Stimulated activated CD8-positive, alpha-beta memory T cell treated with anti-CD3 and anti-CD28 coated beads, Interleukin-15, amount 100 ng/mL, for 4 hours (primary cell): ENCODE measurements at places on chromosomes 2 and 18.

GRCh38 chr18:73201940-73202339 lies 334.2 kb upstream of the NETO1 start:
- no peak for DNase-seq

DNA sequence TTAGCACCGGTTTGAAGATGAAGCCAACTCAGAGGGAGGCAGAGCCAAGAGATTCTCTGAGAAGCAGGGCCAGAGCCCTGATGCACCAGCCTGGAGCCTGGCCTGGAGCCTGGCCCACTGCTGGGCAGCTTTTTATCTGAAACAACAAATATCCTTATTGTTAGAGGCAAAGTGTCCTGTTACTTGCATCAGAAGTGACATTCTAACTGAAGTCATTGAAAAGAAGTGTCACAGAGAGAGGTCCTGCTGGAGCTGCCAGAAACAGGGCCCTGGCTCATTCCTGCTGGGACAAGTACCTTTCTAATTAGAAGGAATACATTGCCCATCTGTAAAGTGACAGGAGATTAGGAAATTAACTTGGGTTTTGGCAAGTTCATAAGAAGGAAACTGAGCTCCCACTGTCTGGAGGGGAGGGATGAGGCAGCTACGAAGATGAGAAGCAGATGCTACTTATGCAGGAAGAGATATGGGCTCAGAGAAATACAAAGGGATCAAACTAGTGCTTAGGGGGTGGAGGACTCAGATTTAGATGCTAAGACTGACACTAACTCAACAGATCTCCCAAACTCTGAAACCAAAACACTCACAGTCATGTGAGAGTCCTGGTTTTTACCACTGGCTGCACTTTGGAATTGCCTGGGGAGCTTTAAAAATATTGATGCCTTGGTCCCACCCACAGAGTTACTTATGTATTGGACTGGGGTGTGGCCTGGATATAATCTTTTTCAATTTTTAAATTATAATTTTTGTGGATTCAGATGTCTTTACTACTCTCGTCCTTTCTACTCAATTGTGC lies 11.0 kb upstream of the HK2 start:
- DNase-seq, result no peak

DNA sequence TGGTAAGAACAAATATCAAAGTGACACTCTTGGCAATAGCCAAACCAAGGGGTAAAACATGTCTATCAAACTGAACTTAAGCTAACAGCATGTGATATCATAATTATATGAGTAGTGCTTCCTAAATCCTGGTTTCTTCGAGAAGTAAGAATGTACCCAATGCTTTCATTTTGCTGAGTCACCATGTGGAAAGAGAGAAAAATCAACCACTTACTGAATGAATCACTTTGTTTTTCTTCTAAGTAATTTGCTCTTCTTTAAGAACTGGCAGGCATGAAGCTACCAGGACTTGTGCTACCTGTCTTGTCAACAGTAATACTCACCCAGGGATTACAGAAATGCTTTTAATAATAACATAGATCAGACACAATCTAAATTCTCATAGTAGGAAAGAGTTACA lies 19.0 kb upstream of the DUSP19 start:
- no peak for DNase-seq

- DNase-seq, result no peak
Measured at GRCh38 chr2:134035605-134036370, 218.1 kb upstream of the MGAT5 start.

GRCh38 chr2:191556463-191556862 lies 121.5 kb upstream of the NABP1 start:
- no peak for DNase-seq

DNA sequence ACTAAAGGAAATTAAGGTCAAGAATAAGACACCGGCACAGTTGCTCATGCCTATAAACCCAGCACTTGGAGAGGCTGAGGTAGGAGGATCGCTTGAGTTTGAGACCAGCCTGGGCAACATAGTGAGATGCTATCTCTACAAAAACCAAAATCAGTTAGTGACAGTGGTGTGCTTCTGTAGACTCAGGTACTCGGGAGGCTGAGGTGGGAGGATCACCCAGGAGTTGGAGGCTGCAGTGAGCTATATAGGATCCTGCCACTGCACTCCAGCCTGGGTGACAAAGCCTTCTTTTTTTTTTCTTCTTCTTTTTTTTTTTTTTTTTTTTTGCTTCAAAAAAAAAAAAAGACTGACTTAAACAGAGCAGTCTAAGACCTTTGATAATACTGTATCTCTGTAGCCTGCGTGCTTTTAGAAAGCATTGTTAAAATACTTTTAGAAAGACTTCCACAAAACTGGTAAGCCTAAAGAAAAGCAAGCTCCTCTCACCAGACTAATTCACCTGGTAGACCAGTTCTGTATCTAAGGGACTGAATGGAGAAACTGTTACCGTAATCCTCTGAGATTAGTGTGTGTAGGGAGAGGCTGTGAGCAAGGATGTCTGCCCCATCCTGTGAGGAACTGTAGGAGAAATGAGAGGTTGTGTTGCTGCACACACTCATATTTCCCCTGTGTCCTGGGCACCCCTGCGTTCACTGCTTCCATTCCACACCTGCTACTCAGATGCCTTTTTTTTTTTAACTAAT lies 10.8 kb downstream of the RAB12 start:
- no peak for DNase-seq

GRCh38 chr2:60371681-60372080 lies 181.8 kb downstream of the BCL11A start:
- no peak for DNase-seq

DNA sequence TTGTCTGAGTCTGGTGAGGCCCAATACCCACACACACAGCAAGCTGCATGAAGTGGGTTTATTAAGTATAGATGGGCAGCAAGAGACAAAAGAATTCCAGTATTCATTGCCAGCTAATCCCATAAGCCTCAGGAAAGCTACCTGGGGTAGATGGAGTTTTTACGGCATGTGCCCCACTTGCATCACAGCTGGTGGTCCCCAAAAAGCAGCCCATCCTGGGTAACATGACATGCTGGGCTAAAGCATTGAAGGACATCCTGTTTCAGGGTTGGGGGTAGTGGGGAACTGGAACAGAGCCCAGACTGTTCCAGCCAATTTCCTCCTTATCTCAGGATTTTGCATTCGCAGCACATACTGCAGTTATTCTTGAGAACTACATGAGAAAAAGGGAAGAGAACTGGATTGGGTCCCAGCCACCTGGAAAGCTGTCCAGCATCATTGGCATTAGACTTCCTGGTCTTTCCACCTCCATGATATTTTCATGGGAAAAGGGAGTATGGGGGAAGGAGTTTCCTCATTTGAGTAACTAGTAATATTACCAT lies 240.1 kb upstream of the MMADHC start:
- DNase-seq, result no peak

DNA sequence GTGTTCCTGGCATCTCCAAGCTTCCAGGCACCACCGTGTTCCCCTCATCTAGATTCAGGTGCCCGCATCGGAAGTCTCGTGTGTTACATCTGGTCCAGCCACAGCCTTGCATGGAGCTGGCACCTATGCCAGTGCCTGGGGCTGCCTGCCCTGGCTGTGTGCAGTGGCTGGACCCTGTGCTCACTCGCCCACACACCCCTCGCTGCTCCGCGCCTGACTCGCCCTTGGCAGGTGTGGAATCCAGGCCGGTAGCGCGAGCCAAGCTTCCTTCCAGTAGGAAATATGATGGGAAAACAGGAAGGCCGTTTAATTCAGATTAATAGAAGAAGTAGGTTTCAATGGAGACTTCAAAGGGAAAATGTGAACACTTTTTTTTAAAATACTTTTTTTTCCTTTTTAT lies 78.0 kb downstream of the PTPN4 start:
- DNase-seq, result no peak

- no peak for DNase-seq
Measured at GRCh38 chr2:235594041-235594440, 100.2 kb downstream of the AGAP1 start.

DNA sequence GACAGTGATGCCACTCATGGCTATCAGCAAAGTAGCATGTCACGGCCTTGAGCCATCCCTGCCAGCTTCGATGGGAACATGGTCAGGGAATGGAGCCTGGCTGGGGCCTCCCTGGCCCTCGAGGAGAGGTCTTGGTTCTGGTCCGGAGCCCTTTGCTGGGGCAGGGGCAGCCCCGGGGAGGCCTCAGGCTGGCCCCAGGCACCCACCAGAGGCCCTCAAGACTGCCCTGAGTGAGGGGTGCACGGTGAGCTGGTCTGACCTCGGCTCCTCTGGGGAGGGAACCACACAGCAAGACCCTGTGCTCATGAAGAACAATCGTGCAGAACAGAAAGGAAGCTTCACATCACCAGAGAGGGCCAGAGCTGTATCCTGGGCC lies 75.2 kb upstream of the OTOS start:
- DNase-seq, result no peak

- no peak for DNase-seq
Measured at GRCh38 chr2:186835628-186836027, 13.3 kb downstream of the ZSWIM2 start.

DNA sequence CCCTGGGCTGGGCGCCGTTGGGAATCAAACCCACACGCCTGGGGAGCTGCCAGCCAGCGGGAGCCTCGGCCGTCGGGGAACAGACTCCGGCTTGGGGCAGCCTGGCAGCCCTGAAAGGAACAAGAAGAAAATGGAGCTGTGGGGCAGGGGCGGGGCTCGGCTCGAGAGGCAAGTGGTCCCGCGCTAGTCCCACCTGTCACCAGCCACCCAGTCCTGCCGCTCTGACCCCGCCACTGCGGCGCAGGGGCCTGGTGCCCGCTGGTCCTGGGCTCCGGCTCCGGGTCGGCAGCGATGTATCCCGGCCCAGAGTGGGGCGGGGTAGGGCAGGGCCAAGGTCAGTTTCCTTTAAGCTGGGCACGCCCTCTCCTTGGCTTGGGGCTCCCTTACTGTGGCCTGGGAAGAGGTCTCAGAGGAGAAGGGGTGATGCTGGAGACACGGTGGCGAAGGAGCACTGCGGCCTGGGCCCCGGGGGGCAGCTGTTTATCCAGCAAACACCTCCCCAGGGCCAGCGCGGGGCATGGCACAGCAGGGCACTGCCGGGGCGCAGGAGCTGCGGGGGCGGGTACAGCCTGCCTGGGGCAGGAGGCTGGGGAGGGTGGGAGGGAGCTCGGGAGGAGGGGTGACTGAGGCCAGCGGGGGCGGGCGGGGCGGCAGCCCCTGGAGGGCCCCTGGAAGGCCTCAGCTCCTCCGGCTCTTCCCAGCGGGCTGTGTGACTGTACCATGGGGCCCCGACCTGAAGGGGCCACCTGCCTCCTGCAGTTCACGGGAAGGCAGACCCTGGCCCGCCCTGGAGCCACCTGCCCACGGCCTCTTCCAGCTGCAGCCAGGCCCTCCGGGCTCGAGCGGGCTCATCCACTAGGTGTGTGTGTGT lies 15.6 kb downstream of the ODC1 start:
- no peak for DNase-seq

GRCh38 chr2:239878686-239879085 lies 146.5 kb downstream of the NDUFA10 start:
- DNase-seq, result no peak

GRCh38 chr2:224448236-224448635 lies 46.3 kb upstream of the FAM124B start:
- DNase-seq, result no peak

GRCh38 chr2:240561325-240561971 lies 1.3 kb downstream of the DUSP28 start:
- DNase-seq, result no peak

- DNase-seq, result no peak
Measured at GRCh38 chr2:134368009-134368817, 114.3 kb downstream of the MGAT5 start.

DNA sequence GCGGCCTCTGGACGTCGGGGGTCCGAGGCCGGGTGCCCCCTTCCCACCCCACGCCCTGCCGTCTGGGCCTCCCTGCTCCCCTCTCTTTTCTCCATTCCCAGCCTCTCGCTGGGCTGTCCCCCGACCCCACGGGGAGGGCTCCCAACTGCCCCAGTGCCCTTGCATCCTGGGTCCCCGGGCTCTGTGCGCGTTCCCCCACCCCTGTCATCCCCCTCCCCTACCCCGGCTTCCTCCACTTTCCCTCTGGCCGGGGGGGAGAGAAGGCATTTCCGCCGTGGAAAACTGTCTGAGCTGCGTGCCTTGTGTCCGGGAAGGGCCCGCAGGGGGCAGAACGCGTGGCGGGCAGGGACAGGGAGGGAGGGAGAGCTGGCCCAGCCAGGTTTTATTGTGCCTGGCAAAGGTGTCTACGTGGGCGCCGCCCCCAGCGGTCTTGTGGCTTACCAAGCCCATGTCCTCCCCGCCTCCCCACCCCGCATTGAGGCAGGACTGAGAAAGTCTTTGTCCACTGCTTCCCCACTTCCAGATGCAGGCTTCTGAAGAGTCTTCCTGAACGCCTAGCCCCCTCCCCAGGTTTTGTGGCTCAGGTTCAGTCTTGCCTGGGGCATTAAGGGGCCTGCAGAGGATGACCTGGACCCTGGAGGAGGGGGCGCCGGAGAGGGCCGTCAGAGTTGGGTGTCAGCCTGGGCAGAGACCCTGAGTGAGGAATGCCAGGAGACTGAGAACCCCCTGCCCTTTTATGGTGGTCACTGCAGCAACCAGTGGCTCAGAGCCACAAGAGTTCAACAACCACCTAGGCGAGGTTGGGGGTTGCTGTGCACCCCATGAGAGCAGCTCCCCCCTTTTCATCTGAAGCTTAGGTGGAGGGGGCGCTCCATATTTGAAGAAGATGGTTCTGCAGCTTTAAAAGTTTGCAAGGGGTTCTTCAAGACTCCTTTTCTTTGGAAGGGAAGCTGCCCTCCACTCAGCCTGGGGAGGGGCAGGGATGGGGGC lies 1.3 kb downstream of the ITM2C start:
- no peak for DNase-seq

DNA sequence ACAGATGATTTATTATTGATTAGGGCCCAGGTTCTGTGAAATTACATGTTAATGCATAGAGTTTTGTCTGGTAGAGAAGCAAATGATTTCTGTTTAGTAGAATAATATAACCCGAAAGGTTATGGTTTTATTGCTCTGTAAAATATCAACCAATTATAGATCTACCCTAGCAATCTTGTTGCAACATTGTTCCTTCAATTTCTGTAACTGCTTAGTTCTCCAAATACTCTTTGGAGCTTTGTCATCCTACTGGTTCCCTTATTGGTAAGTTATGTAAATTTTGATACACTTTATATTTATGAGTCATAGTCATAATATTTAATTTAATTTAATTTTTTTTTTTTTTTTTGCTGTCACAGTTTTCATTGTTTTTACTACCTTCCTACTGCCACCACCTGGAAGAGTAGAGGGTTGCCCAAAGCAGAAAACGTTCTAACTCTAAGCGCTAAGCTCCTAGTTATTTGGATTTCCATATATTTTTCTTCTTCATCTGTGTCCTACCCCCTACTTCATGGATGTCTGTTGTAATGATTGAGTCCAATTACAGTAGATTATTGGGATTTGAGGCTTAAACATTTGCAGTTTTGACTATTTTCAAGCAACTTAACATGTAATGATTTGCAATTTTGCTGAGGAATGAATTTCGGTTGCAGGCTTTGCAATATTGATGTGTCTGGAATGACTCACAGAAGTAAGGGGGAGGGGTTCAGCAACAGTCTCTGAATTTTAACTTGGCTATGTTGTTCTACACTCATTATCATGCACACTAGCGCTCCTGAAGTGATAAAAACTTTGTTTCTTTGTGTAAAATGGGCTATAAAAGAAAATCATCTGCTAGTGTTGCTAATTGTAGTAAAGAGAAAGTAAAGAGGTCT lies 51.1 kb downstream of the NABP1 start:
- DNase-seq, result no peak

GRCh38 chr2:145206496-145207281 lies 686.8 kb upstream of the ZEB2 start:
- DNase-seq, result no peak
